ENCODE measurements at places on chromosomes 2 and 18.

DNA sequence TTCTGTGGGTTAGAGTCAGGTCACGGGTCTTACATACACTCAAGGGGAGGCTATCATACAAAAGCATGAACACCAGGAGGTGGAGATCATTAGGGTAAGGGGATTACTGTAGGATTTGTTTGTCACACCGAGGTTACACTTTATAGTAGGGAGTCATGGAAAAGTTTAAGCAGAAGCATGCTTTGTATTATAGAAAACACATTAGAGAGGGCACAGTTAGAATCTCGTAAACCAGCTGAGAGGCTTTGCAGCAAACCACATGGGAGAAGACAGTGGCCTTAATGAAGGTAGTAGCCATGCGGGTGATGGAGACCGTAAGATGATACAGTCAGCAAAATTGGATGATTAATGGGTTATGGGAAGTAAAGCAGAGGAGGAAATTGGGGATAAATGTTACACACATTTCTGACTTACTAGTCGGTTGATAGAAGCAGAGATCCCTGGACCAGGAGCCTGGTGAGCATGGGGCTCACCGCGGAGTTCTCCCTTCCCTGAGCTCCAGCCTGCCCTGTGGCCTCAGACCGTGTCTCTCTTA, 75.6 kb downstream of the MAPRE2 start:
- no peak for DNase-seq

GRCh38 chr18:8895987-8896619, 190.7 kb downstream of the MTCL1 start:
- no peak for DNase-seq

DNA sequence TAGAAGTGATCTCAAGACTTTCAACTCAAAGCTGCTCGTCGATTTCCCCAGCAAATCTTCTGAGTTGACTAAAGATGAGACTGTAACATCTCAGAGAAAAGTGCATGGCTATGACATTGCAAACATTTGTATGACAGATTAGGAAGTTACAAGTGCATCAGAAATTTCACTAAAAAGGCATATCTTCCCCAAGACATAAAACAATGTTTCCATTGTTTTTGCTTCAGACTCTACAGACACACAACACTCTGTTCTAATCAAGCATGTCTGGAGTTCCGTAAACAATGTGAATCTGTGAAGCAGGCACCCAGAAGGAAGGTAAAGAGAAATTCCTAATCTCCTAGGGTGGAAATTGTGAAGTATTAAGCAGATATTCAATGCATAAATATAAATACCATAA, 144.6 kb upstream of the LYPD1 start:
- DNase-seq, result no peak

- no peak for DNase-seq
Measured at GRCh38 chr2:71721669-71722068, 268.3 kb downstream of the DYSF start.

- no peak for DNase-seq
Measured at GRCh38 chr18:59065684-59066083, 74.0 kb upstream of the SEC11C start.

GRCh38 chr18:74459889-74460288, 2.8 kb upstream of the DIPK1C start:
- no peak for DNase-seq

GRCh38 chr2:64354857-64355680, 98.9 kb upstream of the LGALSL start:
- DNase-seq, result no peak
